Cerebellum (tissue), 4 donors: ENCODE measurements at places on chromosomes 3 and 15. TPM values are rescaled to one million over a fixed set of nuclear protein-coding genes. Genes with fewer than 3 reads are reported as not detected.

The CHDH gene
- total RNA-seq, result 4.5 TPM

The GOLGA6B gene
- total RNA-seq, result not detected

The PLA2G4E gene
- not detected for total RNA-seq

The PGBD4 gene
- 3.4 TPM for total RNA-seq

The TATDN2 gene
- 21.2 TPM for total RNA-seq

The EMC7 gene
- total RNA-seq, result 16.3 TPM

The WWTR1 gene
- 11.8 TPM for total RNA-seq

The CCDC39 gene
- total RNA-seq, result 0.54 TPM

- no peak for DNase-seq
These were observed 322.0 kb downstream of the MFSD1 start for GRCh38 chr3:159123877-159124276.

GRCh38 chr15:98040146-98040545 lies 79.6 kb downstream of the ARRDC4 start:
- no peak for DNase-seq

DNA sequence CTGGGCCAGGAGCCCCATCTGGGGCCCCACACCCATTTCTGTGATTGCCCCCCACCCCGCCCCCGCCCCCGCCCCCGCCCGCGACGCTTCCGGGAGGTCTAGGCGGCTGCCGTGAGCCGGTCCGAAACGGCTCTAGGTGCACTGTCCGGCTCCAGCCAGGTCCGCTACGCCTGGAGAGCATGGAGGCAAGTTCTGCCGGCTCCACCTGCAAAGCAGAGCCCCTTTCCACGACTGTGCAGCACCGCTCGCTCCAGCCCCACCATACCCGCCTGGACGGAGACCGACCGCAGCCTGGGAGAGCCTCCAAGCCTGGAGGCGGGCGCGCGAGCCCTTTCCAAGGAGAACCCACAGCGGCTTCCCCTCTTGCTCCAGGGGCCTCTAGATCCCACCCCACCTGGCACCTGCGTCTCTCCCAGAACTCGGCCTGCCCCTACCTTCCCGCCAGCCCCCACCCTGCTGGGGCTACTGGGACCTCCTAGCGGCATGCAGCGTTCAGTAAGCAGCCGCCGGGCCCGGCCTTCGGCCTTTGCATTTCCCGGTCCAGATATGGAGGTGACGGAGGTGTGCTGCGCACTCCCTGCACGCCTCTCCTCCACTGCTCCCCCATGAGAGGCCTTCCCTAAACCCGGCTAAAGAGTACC lies 66.2 kb downstream of the KLF13 start:
- DNase-seq, result no peak

- no peak for DNase-seq
These were observed 23.2 kb downstream of the RCN2 start for GRCh38 chr15:76954744-76955143.

DNA sequence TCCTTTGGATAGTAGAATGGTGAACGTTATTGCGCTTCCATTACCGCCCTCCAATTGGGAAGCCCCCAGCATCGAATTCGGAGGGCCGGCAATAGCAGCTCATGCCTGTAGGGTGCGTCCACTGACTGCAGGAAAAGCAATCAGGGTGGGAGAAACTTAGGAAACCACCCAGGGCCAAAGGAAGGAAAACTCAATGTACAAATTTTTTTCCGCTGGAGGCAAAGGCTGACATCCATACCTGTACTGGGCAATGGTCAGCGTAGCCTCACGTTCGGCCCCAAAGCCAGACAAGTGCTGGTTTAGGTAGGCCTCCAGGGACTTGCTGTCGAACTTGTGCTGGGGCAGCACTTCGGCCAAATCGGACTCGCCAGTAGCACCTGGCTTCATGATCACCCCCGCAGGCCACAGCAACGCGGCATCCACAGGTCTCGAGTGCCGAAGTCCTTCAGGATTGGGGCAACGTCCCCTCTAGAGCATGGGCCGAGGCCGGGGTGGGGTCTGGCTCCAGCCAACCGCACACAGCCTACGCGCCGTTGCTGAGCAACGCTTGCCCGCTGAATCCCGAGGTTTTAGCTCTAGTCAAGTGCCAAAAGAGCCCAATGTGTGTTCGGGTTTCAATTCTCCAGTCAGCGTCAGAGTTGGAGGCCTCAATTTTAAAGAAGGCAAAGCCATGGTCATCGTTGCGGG lies at the start of gene ACAD11:
Gene ACAD11 (minus strand): TSS at position 445 of the 687 bp plus-strand sequence. CDS start 58 bp downstream, at position 387.
- DNase-seq, result peak; percentile 65
